ENCODE measurements at places on chromosomes 5 and 9.

- DNase-seq, result no peak
Observed at GRCh38 chr5:26700759-26701384, 337.5 kb downstream of the CDH9 start.

DNA sequence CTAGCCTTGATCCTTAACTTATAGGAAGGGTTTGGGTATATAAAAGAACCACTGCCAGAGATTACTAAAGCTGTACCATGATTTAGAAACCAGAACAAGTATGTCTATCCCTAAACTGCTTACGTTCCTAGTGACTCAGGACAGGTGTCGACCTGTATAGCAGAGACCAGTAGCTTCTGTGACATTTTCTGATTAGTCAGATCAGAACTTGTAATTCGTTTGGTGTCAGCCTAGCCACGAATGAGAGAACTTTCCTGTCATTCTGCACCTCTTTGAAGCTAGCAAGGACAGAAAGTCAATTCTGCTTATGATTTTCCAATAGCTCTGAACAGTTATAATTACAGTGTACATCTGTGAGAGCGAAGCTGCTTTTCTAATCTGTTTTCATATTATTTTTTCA is 39.5 kb downstream of the PRKACG start:
- DNase-seq, result no peak

DNA sequence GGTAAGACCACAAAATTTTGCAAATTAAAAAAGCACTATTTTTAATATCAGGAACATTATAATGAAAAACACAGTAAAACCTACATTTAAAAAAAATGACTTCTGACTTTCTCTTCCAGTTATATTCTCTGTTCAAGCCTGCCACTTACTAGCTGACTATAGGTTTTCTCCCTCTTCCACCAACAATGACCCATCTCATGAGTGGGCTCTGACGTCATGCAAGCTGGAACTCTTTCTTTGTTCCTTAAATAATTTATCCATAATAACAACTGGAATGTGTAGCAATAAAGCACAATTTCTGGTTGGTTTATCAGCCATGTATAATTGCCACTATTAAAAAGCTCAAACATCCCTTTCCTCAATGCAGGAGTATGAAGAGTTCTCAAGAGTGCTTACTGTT is 378.1 kb upstream of the FAM174A start:
- no peak for DNase-seq

DNA sequence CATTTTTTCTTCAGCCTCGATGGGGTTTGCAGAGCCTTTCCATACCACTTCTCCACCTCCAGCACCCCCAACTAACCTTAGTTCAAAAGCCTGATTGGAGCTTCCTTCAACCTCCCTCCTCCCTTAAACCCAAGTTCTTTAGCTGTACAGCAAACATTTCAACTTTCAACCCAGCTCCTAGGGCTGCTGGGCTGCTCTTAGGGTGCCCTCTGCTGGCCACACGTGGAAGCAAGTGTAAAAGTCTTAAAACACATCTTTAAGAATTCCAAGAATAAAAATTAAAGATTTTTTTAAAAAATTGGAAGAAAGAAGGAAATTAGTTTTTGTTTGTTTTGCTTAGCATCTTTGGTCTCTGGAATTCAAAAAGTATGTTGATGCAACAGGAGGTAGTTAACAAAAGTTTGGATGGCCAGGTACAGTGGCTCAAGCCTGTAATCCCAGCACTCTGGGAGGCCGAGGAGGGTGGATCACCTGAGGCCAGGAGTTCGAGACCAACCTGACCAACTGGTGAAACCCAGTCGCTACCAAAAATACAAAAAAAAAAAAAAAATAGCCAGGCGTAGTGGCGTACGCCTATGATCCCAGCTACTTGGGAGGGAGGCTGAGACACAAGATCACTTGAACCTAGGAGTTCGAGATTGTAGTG is 15.5 kb upstream of the HSD17B3 start:
- DNase-seq, result peak; percentile 58

DNA sequence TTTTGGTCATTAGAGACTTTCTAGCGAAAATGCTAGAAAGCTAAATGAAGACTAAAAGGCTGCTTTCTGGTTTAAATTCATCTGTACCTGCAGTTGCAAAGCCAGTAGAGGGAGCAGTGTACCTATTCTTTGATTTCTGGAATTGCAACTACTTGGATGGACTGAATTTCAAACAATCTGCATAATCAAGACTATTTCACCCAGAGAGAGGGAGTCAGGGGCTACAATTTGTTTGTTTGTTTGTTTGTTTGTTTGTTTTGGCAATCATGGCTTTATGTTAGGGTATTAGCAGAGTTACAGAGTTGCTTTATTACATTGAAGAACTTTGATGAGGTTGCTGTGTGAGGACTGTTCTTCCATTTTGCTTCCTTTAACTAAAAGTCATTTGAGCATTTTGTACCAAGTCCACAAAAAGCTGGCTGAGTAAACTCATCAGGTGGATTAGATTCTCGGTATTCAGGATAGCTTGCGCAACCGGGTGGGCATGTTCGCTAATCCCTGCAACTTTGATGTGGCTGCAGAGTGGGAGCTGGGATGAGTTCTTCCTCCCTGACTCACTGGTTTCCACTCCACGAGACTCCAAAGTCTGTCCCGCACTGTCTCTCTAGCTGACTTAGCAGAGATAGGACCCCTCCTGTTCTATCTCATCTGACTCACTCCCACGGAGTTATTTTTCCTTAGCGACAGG is 80.0 kb upstream of the TUT7 start:
- DNase-seq, result peak; percentile 72

GRCh38 chr9:124342776-124343485 is 72.3 kb downstream of the PSMB7 start:
- peak; percentile 95 for DNase-seq

GRCh38 chr5:149549461-149550267 is 1.6 kb downstream of the CSNK1A1 start:
- DNase-seq, result peak; percentile 67

GRCh38 chr5:113389116-113389515 is 45.7 kb downstream of the TSSK1B start:
- no peak for DNase-seq

GRCh38 chr5:135750506-135750905 is 84.0 kb upstream of the SLC25A48 start:
- no peak for DNase-seq

DNA sequence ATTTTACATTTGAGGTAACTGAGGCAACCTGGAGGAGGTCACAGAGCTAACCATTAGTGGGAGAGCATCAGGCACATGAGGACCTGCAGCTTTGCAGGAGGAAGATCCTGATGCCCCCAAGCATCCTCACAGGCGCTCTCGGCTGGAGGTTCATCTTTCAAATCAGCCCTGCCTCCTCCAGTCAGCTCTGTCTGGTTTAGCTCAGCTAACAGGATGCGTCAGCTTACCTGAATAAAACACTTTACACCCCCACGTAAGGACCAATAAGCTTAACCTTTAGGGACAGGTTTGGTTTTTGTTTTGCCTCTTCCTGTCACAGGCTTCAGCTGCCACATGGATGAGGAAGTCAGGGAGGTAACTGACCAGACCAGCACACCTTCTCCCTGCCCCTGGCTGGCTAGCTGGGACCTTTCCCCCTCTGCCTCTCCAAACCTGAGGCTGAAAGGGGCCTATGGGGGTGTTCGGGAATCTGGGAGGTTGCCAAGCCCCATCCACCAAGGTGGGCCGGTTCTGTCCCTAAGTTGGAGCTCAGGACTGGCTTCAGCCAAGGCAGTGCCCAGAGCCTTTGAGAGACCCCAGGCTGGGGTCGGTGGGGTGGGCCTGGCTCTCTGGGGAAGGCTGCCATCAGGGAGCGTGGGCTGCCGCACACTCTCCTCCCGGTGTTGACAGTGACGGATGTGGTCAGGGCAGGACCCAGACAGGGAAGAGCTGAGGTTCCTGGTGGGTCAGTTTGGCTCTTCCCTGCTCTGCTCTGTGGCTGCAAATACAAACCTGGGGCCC is 20.0 kb upstream of the FCN1 start:
- DNase-seq, result no peak

DNA sequence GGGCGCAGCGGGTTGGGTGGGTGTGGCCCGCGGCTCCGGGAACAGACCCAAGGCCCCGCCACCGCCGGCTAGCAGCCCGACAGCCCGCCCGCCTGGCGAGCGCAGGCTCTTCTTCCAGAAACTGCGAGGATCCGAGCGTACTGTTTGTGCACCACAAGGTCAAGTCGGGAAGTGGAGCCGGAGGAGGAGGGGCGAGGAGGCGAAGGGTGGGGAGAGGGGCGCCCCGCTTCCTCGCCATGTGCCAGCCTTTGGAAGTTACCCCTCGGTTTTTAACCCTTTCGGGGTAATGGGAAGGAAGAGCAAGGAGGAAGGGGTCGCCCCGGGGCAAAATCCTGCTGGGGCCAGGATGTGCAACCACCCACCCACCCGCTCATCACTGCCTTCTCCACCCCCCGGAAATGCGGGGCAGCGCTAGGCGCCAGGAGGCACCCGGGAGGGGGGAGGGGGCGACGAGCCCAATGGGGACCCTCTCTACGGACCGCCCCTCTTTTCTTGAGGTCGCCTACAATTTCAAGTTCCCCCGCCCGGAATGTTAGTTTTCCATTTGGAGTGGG is 1.1 kb upstream of the JADE2 start:
- peak; percentile 74 for DNase-seq

GRCh38 chr9:132505991-132506655 is 76.3 kb upstream of the BARHL1 start:
- DNase-seq, result peak; percentile 6

GRCh38 chr9:131872006-131872405 is 132.1 kb upstream of the RAPGEF1 start:
- DNase-seq, result no peak

- no peak for DNase-seq
Observed at GRCh38 chr9:116219686-116220085, 66.1 kb downstream of the PAPPA start.

- DNase-seq, result no peak
Observed at GRCh38 chr9:19690128-19690527, 98.7 kb downstream of the SLC24A2 start.

- peak; percentile 91 for DNase-seq
Observed at GRCh38 chr5:154627698-154628678, 127.2 kb upstream of the LARP1 start.

DNA sequence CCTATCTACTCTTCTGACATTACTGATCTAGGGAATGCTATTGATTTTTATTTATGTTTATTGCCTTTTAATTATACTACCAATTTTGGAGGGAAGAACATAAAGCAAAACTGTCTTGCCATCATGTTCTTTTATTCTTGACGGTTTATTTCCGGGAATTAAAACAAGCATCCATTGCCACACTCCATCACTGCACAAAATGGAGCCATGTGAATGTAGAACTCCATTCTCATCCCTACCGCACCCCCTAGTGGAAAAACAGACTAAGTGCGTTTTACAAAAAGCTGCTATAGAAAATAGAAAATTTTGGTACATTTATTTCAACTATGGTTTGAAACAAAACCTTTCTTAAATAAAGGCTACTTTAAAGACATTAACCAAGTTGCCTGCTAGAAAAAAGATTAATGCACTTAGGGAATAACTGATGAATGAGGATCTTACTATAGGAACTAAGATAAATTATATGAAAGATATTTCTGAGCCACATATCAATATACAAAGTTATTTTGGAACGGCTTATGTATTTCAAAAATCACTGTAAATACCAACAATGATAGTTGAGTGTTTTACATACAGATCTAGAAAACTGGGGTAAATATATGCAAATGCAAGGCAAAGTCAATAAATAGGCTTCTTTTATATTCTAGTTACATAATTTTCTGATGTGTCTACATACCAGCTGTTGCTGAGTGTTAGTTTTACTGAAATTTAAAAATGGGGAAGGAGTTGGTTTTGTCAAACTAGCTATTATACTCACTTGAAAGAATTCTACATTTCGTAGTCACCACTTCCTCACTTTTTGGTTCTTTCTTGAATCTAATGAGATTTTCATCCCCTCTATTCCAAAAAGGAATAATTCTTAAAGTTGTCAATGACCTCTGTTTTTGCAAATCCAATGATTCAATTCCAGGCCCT is 26.5 kb downstream of the OXCT1 start:
- peak; percentile 71 for DNase-seq

DNA sequence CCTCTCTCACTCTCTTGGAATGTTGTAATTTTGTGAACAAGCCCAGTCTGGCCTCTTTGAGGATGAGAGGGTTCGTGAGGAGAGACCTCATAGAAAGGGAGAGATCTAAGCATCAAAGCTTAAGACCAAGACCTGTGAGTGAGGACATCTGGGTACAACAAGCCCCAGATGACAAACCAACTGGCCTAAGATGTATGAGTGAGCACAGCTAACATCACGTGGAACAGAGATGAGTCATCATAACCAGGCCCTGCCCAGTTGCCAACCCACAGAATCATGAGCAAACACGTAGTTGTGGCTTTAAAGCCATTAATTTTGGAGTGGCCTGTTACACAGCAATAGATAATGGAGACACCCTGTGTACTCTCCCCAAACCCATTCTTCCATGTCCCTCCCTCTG is 439.1 kb upstream of the KIF2A start:
- DNase-seq, result peak; percentile 47

- DNase-seq, result no peak
Observed at GRCh38 chr9:36858805-36859375, 175.2 kb downstream of the PAX5 start.

DNA sequence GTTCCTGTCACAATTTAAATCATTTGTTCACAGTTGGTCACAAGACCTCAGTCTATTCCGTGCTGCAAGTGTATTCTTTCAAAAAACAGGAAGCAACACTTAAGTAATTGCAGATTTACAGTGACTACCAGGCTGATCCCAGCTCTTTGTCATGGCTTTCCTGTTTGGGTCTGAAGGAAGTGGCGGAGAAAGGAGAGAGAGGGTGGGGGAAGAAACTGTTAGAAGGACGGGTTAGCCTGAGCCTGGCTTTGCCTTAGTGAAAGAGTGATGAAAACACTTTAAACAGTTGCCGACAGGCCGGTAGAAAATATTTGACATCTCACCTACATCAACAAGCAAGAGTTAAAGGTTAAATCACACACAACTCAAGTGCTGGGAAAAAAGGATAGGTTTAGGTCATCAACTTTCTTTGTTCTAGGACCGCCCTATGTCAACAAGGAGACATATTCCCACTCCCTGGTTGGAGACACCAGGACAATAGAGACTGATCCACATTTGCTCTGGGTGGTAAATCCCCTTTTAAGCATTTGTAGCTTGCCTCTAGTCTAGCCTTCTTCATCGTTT is 102.2 kb upstream of the DAB2 start:
- DNase-seq, result peak; percentile 57

DNA sequence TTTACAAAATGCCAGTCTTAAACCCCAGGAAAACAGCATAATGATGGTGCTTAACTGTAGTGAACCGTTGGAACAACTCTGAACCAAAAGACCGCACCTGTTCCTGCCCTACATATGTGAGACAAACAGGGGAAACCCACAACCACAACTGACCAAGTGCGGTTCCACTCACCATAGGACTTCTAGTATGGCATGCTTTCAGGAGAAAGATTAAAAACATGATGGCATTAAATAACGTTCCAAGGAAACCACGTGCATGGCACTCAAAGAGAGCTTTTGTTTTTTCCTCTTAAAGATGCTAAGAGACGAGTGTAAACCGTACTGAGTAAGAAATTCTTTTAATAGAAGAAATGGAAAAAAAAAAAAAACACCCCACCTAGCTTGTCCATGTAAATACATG is 119.8 kb downstream of the SSBP2 start:
- no peak for DNase-seq

Data from EH (cell line).